ENCODE measurements at places on chromosomes 5 and 9. TPM values are rescaled to one million over a fixed set of nuclear protein-coding genes. Genes with fewer than 3 reads are reported as not detected.

DNA sequence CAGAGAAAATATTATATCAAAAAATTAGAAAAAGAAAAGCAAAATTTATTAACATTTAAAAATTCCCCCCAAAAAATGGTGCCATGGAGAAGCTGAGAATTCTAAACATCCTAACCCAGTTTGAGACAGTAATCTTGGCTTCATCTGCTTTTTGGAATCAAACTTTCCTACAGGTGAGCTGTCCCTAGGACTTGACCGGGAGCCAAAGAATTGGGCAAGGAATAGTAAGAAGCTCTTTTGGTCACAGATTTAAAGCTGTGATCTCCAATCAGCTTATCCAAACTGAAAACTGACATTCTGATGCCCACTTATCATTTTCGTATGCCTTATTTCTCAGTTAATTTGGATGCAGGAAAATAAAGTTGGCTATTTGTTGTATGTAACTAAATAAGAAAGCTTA, 457.3 kb upstream of the DMAC1 start:
- no peak for DNase-seq

DNA sequence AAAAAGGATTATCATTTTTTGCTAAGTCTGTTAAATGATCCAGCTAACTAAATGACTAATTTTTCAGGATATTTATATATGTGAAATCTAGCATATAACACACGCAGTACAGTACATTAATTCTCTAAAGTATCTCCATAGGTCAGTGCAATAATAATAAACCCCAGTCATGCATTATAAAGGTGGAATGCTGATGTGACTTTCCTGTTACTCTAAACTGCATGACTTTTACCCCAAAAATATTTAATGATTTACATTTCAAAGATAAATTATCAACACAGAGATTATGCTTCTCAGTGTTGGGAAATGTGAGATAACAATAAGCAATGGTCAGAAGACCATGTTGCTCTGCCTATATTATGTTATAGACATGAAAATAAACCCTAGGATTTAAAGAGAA, 34.1 kb upstream of the PAM start:
- DNase-seq, result no peak

DNA sequence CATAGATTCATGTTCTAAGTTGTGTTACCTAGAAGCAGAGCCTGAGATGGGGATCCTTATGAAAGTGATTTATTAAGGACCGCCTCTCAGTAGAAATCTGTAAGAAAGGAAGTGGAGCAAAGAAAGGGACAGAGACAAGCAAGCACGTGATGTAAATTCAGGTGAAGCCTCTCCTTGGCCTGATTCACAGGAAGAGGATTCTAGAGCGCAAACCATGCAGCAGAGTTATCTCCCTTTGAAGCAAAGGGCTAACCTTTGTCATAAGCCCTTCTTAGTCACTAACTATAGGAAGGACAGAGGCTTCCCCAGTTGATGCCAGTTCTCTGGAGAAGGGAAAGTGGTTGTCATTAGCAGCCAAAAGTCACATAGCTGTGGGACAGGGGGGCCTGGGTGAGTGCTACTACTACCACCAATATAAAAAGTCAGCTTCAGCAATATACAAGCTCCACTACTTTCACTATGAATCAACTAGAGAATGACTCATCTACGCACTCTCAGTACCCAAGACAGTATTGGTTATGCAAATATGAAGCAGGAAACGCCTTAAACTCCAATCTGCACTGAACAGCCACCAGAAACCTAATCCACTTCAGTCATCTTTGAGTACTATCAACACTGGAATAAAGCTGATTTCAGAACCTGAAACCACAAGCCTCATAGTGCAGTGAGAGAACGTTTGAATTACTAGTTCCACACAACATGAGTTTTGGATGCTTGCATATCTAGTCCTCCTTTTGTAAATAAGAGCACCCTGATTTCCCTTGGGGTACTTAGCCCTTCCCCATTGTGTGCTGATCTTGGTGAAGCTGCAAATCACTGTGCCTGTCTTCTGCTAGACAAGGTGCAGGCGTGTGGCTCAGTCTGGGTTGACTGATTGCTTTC, 162.7 kb downstream of the ZNF608 start:
- DNase-seq, result no peak

DNA sequence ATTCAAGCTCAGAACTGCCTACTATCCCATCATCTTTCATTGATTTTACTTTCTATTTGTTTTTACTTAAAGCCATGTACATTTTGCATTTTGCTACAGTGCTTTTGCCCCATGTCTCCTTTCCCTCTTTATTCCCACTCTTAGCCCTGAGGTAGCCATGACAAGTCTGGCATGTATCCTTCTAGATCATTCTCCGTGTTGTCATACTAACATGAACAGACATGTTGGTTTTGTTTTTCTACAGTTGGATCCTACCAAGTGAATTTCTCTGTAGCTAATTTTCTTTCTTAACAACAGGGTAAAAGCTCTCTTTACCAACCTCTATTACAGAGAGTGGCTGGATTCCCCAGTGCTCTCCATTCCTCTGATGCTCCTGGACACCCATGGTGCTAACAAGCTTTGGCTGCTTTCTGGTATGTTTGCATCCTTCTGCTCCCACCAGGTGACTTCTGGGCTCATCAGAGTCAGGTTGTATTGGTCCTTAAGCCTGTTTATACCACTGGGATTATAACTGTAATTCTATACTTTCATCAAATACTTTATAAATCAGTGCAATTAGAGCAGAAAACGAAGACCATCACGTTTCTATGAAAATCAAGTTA, 38.8 kb upstream of the BOD1 start:
- no peak for DNase-seq

DNA sequence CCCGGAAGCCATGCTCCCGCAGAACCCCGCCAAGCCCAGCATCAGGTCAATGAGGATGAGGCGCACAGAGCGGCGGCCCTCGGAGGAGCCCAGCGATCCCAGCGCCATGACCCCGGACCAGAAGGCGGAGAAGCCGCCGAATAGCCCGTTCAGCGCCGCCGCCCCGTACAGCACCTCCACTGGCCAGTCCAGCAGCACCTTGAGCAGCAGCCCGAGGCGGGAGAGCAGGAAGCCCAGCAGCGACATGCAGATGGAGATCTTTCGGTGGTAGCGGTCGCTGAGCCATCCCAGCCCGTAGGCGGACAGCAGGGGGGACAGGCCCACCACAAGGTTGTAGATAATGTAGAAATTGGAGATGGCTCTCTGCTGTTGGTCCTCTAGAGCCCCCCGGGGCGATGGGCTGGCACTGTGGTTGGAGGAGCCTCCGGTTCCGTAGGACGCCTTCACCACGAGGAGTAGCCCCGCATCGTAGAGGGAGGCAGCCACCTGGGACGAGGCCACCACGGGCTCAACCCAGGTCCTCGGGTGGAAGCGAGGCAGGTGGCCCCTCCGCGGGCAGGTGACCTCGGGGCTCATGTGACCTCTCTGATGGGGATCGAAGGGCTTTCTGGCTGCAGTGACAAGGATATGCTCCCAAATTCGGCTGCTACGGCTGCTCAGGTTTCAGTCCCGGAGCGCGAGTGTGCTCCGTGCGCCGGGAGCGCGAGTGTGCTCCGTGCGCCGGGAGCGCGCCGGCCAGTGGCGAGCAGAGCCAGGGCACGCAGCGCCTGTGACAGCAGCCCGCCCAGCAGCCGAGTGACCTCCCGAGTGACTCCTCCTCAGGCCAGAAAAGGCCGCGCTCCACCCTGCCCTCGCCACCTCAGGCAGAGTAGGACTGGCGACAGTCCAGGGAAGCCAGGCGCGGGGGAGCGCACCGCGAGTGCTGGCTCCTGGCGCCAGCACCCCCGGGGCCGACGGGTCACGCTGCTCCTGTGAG, at the start of gene SLC46A2:
TSS of gene SLC46A2 (minus strand) at position 771 of the 976 bp plus-strand sequence. CDS start at position 576, 195 bp downstream.
- no peak for DNase-seq

DNA sequence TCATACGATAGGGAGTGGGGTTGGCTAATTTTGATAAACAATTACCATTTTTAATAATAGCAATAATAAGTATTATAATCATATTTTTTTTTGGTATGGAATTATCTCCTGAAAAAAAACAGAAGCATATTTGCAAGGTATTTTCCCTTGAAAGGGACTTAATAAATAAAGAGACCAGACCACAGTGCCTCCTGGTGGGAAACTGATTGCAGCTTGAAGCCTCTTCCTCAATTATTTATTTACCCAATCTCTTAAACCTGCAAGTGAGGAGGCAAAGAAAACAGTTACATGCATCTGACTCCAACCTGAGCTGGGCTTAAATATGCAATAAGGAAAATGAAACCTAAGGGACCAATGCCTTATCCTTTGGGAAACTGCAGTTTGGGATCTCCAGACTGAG, 388.1 kb upstream of the ACO1 start:
- DNase-seq, result no peak

DNA sequence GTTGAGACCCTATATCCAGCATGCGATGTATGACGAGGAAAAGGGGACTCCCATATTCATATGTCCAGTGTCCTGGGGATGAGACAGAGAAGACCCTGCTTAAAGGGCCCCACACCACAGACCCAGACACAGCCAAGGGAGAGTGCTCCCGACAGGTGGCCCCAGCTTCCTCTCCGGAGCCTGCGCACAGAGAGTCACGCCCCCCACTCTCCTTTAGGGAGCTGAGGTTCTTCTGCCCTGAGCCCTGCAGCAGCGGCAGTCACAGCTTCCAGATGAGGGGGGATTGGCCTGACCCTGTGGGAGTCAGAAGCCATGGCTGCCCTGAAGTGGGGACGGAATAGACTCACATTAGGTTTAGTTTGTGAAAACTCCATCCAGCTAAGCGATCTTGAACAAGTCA, 17.1 kb downstream of the BTNL3 start:
- no peak for DNase-seq

PCDHB5 gene
- 3.1 TPM for total RNA-seq

EIF4E1B gene
- total RNA-seq, result not detected

NME5 gene
- total RNA-seq, result 0.44 TPM

ELOVL7 gene
- total RNA-seq, result 0.13 TPM

GNA14 gene
- total RNA-seq, result 2.1 TPM

SPINK5 gene
- total RNA-seq, result 0.27 TPM

Data from muscle of leg (tissue), 16 donors.